CD4-positive, alpha-beta T cell treated with Interleukin-17A for 4 hours (primary cell): ENCODE measurements at places on chromosomes 1 and 21.
A peak's percentile ranks its signal among the peaks of the same experiment; 100 is the strongest.

GRCh38 chr1:29379443-29380073, 143.2 kb downstream of the PTPRU start:
- no peak for DNase-seq

GRCh38 chr1:115278211-115278610, 59.8 kb downstream of the NGF start:
- no peak for DNase-seq

GRCh38 chr21:32476661-32477423, 64.3 kb downstream of the EVA1C start:
- DNase-seq: no peak

DNA sequence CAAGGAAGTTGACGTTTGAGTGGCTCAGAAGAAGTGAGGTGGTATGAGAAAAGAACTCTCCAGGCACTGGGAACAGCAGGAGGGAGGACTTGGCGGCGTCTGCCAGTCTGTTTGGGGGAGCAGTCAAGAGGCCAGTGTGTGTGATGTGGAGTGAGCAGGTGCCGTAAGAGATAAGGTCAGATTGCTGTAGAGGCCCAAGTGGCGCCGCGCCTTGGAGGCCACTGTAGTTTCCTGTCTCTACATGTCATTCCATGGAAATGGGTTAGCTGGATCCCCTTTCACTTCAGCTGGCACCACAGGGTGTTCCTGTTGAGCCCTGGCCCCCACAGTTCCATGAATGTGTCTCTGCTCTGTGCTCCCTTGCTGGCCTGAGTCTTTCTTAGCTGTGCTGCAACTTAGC, 35.5 kb upstream of the PTPRF start:
- DNase-seq: no peak

GRCh38 chr1:153246018-153246417, 13.5 kb upstream of the LORICRIN start:
- DNase-seq: no peak

DNA sequence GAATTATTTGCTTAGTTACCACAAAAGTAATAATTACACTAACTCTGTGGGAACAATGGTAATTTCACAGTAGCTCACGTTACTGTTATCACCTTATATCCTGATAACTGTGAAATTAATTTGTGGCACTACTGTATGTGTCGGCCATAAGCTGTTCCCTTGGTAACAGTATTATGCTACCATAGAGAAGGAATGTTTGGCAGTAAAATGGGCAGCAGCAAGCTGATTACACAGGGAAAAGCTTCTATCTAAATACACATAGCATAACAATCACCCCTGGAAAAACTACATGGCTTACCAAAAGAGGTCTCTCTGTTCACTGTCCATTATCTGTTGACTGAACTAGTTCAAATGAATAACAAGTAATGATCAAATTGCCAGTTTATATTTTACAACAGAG, 124.1 kb downstream of the DPYD start:
- no peak for DNase-seq

DNA sequence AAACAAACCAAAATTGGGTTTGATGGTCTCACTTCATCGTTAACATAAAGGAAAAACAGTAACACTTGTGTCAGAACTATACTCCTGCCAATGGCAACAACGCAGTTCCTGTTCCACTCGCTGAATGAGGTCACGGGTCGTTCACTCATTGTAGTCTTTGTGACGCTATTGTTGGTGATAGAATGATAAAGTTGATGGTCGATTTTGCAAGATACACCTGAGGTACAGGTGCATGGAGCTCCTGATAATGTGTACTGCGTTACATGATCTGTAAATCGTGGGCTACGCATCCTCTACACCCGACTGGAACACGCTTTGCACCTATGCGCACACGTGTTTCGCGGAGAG, 391 bp upstream of the CENPS start:
- peak; percentile 35 for DNase-seq

GRCh38 chr1:198449727-198450433, 90.6 kb downstream of the ATP6V1G3 start:
- no peak for DNase-seq

GRCh38 chr1:231715816-231716722, 89.5 kb downstream of the DISC1 start:
- no peak for DNase-seq

DNA sequence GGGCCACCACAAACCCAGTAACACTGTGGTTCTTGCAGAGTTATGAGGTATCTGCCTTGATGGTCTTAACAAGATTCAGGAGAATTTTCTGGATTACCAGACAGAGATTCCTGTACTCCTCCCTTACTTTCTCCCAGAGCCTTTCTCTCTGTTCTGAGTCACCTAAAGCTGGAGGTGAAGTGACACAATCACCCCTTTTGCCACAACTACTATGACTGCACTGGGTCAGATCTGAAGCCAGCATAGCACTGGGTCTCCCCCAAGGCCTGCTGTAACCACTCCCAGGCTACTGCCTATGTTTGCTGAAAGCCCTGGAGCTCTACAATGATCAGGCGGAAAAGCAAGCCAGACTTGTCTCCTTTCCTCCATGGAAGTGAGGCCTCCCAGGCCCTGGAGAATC, 156.7 kb upstream of the NEGR1 start:
- DNase-seq: no peak

- DNase-seq: no peak
These were observed 33.2 kb downstream of the RCSD1 start for GRCh38 chr1:167663002-167663772.

GRCh38 chr1:211526101-211526500, 34.1 kb upstream of the RD3 start:
- DNase-seq: no peak

DNA sequence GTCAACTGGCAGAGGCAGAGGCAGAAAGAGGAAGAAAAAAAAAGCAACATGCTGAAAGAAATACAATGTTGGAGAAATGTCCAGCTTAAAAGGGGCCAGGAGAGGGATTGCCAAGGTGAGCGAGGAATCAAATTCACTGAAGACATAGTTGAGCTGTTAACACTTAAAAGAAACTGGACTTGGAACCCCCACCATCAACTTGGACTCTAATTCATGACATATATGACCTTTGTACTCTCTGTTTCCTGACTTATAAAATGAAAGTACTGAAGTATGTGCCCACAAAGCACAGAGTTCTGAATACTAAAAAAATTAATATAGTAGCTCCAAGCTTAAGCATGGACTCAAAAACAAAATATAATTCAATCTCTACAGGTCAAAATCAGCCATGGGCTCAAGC, 16.1 kb downstream of the PRR9 start:
- no peak for DNase-seq

DNA sequence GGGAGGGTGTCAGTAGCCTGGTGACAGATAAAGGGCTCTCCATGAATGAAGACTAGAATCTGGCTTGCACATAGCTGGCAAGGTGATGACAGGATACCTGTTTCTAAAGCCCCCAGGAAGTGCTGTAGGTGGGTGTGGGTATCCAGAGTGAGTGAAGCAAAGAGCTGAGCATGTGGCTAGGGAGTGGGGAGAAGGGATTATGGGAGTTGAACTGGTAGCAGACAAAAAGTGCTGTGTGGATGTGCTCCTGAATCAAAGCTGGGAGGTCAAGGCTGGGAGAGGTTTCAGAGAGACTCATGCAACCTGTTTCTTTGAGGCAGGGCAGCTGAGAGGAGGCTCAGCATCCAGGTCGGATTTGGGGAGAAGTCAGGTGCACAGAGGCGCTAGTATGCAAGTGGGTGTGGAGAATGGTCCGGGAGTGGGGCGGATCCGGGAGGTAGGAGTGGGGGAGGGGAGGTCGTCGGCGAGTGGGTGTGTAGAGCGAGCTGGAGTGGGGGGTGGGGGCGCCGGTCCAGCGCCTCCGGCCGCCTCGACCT, 600 bp downstream of the ASTN1 start:
- no peak for DNase-seq

DNA sequence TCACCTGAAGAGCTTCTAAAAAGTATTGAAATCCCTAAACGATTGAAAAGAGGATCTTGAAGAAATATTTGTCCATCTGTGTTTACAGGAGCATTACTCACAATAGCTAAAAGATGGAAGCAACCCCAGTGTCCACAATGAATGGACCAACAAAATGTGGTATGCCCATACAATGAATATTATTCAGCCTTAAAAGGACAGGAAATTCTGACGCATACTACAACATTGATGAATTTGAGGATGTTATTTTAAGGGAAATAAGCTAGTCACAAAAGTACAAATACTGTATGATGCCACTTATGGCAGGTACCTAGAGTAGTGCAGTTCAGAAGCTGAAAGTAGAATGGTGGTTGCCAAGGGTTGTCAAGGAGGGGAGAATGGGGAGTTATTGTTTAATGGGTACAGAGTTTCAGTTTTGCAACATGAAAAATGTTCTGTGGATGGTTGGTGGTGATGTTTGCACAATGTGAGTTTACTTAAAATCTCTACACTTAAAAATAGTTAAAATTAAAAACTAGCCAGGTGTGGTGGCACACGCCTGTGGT, 37.1 kb upstream of the GADD45A start:
- DNase-seq: no peak
